Activated naive CD4-positive, alpha-beta T cell (primary cell): ENCODE measurements at places on chromosomes 12 and 14.

DNA sequence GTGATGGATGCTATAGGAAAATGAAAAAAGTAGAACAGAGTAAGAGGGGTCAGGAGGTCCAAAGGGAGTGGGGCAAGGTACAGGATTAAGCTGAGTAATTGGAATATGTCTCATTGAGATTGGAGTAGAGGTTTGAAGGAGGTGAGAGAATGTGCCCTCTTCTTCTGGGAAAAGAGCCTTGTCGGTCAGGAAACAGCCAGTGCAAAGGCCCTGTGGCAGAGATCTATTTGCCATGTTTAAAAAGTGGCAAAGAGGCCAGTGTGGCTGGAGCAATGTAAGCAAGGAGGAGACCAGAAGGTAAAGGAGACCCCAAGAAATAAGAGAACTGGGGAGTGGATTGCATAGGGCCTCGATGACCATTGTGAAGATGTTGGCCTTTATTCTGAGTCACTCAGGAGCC lies 706.5 kb downstream of the MED13L start:
- DNase-seq, result no peak

- DNase-seq, result no peak
Measured at GRCh38 chr14:69814397-69814796, 17.4 kb upstream of the SLC10A1 start.

- DNase-seq, result no peak
Measured at GRCh38 chr12:80044694-80045046, 54.7 kb upstream of the OTOGL start.

- DNase-seq, result no peak
Measured at GRCh38 chr14:94774344-94775090, 4.6 kb upstream of the GSC start.

DNA sequence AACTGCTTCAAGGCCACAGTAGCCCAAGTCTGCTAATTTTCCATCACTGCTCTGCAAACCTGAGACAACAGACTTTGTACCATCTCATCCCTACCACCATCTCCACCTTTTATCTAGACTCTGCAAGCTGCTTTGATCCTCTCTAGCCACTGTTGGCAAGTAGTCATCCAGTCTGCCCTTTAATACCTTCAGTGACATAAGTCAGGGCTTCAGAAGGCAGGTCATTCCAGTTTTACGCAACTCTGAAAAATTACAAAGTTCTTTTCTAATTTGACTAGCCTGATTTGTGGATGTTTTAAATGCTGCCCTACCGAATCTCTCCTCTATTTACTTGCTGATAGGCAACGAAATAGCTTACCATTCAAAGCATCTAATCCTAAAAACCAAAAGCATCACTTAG lies 2.8 kb downstream of the FERMT2 start:
- no peak for DNase-seq

DNA sequence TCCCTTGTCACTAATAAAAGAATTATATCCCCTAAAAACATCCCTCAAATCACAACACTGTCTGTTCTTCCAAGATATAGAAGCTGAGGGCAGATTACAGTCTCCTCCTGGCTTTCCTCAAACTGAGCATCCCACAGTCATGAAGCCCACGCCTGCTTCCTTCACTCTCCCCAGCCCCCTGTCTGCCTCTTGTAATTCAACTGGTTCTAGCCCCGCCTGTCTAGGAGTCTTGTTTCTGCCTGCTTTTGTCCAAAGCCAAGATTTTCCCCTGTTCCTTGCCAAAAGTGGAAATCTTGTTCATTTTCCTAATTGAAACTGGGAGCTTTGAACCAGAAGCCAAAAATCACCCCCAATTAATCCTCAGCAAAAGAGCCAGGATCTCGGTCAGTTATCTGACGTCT lies 35.9 kb upstream of the PWP1 start:
- no peak for DNase-seq

- no peak for DNase-seq
Measured at GRCh38 chr12:52519826-52520662, at the start of gene KRT5. KRT5 (minus strand) TSS chr12:52520394; CDS start chr12:52520296, 98 bp downstream.

- DNase-seq, result no peak
Measured at GRCh38 chr12:26702741-26703140, 130.3 kb downstream of the ITPR2 start.

GRCh38 chr14:101963052-101963451 lies 1.3 kb upstream of the DYNC1H1 start:
- no peak for DNase-seq
